ENCODE measurements at places on chromosomes 2 and 18.

DNA sequence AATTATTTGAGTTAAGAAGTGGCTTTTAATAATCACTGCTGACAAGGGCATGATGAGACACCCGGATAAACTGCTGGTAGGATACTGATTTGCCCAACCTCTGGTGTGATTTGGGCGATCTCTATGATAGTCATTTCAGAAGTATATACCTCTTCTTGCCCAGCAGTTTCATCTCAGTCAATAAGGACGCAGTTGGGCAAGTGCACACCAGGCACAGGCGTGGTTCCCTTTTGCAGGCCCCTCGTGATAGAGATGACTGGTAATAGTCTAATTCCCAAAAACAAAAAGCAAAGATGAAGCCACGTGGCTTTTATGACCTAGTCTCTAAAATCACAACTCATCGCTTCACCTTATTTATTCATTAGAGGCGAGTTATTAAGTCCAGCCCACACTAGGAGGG, 246.4 kb downstream of the PRKCE start:
- DNase-seq = no peak

DNA sequence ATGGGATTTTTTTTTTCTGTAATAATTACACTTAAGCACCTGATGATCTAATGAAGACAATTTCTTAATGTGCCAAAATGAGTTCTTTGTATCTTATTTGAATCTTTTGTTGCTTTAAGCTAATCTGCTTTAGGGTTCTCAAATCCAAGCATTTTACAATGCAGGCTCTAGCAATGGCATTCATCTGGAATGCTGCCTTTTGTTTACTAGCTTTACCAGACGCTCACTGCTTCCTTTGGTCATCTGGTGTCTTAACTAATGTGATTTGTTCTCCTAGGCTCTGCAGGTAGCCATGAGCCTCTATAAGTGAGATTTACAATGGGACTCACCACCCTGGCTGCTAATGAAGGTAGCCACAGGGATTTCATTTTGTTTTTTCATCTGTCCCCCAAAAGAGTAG, 100.3 kb downstream of the GREB1L start:
- no peak for DNase-seq

- DNase-seq = no peak
Observed at GRCh38 chr2:237221443-237221842, 135.8 kb downstream of the COPS8 start.

GRCh38 chr2:102100371-102101096, 42.0 kb upstream of the IL1R1 start:
- DNase-seq = no peak

DNA sequence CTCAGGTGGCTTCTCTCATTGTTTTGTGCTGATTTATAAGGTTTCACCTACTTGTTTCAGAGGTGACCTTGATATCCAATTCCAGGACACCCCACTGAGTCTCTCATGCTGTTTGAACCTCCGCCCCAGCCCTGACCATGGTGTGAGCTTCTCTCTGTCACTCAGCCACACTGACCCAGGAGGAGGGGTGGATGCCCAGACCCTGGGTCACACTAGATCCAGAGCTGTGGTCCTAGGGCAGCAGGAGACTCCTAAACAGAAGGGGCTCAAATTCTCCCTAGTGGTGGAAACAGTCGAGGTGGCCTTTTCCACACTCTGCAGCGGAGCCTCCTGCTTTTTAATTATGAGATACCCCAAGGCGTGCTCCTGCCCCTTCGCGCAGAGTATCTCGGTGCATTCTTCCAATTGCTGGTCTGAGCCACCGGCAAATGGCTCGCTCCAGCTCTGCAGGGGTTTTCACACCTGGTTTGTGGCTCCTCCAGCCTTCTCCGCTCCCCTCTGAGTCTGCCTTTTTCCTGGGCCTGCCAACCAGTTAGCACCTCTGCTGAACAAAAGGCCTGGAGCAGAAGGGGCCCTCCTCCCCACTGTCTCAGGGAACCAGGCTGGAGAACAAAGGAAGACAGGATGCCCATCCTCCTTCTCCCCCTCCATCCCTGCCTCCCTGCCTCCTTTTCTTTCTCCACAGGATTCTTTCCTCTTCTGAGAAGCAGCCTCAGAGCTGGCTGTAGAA, 147.3 kb upstream of the SPRED2 start:
- DNase-seq = no peak

GRCh38 chr2:226308986-226309385, 490.6 kb downstream of the IRS1 start:
- DNase-seq = no peak

- no peak for DNase-seq
Observed at GRCh38 chr2:58207189-58207588, 33.9 kb downstream of the FANCL start.

- no peak for DNase-seq
Observed at GRCh38 chr18:64233851-64234250, 85.0 kb upstream of the LINC00305 start.

DNA sequence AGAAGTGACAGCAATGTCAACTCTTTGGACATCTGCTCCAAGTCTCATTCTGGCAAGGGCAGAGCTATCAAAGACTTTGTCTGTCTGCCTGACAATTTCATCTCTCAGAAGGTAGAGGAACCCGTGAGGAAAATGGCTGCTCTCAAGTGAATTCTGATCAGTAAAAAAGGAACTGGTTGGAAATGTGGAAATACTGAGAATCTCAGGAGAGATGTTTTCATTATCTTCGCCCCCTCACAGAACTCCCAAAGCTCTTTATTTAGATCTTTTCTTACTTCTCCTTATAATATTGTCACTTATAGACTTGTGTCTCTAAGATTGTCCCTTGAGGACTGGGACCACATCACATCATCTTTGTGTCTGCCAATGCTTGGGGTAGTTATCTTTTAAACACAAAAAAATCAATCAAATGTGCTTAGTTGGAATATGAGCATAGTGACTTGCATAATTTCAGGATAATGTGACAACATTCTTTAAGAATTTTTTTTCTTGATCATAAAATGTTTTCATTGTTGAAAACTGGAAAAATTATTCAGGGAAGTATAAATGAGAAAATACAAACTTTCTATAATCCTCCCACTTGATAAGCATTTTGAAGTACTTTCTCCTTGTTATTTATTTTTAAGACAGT, 68.2 kb upstream of the ITGB6 start:
- no peak for DNase-seq

DNA sequence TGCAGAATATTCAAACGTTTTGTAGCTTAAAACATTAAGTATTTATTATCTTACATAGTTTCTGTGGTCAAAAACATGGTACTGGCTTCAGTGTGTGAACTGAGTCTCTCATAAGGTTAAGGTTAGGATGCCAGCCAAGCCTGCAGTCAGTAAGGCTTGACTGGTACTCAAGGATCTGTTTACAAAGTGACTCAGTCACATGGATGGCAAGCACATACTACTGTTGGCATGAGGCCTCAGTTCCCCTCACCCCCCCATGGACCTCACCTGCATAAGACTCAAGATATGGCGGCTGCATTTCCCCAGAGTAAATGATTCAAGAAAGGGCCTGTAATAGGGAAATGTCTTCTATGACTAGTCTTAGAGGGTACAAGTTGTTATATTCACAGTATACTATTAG, 1167.5 kb downstream of the DPP10 start:
- DNase-seq = no peak

- no peak for DNase-seq
Observed at GRCh38 chr2:69224512-69224837, 162.6 kb downstream of the GFPT1 start.

- no peak for DNase-seq
Observed at GRCh38 chr2:230330725-230331124, 3.7 kb downstream of the SP140L start.

DNA sequence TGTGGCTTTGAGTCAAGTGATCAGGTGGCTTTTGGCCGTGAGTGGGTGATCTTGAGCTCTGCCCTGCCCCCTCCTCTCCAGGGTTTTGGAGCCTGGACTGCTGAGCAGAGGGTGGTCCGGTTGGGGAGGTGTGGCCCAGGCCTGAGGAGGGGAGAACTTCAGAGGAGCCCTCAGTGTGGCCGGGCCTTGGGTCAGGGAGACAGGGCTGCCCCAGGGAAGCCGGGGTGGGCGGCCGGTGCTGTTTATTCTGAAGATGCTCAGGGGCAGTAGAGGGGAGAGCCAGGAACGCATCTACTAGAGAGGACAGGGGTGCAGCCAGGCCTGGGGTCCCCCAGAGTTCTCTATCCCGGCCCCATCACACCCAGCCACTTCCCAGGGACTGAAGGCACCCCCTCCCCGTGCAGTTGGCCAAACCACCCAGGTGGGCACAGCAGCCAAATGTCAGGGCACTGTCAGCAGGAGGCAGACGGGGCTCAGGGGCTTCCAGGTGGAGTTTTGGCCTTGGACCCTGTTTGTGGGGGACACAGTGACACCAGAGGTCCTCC, 963 bp downstream of the ERFE start:
- no peak for DNase-seq

DNA sequence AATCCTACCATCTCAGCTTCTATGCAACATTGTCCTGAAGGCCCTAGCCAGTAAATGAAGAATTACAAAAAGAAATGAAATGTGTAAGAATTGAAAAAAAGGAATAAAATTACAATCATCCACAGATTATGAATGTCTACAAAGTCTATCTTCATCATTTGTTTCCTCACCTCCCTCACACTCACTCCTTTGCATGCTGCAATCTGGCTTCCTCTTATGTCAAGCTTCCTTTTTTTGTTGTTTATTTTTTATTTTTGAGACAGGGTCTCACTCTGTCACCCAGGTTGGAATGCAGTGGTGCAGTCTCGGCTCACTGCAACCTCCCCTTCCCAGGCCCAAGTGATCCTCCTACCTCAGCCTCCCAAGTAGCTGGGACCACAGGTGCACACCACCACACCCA, 129.0 kb downstream of the CABYR start:
- no peak for DNase-seq

- no peak for DNase-seq
Observed at GRCh38 chr2:213320604-213321003, 36.3 kb downstream of the SPAG16 start.

GRCh38 chr2:239647052-239647819, 246.4 kb upstream of the HDAC4 start:
- no peak for DNase-seq

DNA sequence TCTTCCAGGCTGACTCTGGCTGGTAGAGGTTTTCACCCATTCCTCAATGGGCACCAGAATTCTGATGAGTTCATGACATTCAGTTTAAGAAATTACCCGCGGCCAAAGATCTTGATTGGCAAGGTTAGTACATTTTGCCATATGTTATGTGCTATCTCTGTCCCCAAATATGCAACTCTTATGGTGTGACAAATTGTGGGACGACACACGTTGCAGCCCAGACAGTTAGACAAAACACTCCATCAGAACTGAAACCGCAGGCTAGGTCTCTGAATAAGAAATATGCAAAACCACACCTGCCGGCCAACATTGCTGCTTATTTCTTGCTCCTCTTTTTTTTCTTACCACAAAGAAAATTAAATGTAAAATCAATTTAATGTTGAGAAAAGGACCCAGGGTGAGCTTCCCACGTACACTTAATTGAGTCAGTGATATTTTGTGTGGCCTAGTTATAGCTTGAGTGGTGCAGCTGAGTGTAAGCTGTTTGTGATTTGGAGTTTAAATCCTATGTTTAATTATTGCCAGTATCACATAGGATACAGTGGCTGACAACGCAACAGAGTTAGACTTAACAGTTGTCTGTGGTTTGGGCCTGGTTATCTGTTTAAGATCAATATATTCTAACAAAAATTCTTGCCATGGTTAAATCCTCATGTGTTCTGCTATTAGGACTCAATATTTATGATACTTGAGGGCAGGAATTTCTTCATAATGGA, 35.7 kb upstream of the LTBP1 start:
- no peak for DNase-seq

GRCh38 chr2:64651590-64651989, 2.1 kb downstream of the SERTAD2 start:
- no peak for DNase-seq

DNA sequence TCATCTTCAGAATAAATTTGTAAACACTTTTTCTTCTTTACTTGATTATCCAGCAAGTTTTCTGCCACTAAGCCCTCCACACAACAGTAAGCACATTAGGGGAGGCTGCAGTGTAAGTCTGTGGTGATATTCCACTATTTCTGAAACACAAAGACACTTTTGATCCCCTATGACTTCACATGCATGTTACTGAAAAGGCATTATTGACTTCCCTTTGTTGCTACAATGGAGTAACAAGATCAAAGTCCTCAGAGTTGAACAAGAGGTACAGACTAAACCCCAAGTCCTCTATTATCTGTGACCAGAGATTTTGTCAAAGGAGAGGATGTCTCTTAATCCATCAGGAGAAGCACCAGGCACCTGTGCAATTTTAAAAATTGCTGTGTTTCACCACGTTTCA, 157.9 kb downstream of the CD226 start:
- no peak for DNase-seq

DNA sequence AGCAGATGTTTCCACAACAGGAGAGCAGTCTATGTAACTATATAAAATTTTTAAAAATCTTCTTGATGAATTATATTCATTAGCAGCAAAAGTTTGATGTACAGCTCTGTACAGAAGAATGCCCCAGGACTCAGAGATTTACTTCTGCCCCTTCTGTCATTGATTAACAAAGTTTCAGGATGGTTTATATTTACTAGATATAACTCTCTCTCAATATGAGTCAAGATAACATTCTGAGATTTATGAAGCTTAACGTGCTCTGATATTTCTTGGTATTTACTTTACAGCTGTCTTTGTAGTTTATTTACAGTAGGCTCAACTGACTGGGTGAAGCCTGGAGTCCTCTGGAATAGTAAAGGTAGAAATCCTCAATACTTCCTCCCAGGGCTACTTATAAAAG, 93.6 kb upstream of the HNMT start:
- no peak for DNase-seq

GRCh38 chr2:176174382-176174823, 14.1 kb upstream of the HOXD1 start:
- DNase-seq = no peak

DNA sequence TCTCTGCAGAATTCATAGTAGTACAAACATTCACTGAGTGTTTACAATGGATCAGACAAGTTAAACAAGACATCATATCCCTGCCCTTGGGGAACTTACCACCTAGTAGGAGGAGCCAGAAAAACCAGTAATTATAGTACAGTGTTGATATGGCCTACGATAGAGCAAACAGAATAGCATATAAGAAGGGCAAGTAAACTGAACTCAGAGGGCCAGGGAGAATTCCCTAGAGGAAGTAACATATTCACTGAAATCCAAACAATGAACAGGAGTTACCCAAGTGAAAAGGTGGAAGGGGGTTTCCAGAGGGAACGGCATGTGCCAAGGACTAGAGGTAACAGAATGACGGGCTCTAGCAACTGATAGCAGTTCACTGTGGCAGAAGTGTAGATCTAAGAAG, 34.1 kb downstream of the NHEJ1 start:
- DNase-seq = no peak

GRCh38 chr18:57819671-57820460, 16.8 kb upstream of the ATP8B1 start:
- no peak for DNase-seq

GRCh38 chr2:130873700-130874346, 37.1 kb downstream of the ARHGEF4 start:
- DNase-seq = no peak

- no peak for DNase-seq
Observed at GRCh38 chr2:88005776-88006175, 10.6 kb downstream of the RNU2-63P start.

DNA sequence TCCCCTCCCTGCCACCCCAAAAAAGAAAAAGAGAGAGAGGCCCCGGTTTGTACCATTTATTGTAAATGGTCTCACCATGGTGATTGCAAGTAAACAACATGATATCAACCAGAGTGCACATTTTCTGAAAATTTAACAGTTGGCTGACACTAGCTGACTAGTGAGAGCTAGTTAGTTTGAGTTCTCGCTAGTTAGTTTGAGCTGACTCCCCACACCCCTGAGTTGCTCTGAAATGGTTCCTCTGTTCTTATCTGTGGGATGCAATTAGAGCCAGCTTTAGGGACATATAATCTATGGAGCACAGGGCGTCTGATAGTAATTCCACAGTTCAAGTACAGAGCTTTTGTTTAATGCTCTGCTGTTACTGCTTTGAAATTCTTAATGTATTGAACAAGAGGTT, 13.1 kb downstream of the CASP10 start:
- DNase-seq = no peak
